C1 segment of cervical spinal cord (tissue), 14 donors: ENCODE measurements at places on chromosomes 11 and 22.

GRCh38 chr11:17605651-17606122, 58.6 kb downstream of the OTOG start:
- no peak for DNase-seq

GRCh38 chr11:12103411-12104225, 6.8 kb upstream of the MICAL2 start:
- no peak for DNase-seq

GRCh38 chr11:65132238-65132987, 1.9 kb downstream of the SYVN1 start:
- DNase-seq: no peak

DNA sequence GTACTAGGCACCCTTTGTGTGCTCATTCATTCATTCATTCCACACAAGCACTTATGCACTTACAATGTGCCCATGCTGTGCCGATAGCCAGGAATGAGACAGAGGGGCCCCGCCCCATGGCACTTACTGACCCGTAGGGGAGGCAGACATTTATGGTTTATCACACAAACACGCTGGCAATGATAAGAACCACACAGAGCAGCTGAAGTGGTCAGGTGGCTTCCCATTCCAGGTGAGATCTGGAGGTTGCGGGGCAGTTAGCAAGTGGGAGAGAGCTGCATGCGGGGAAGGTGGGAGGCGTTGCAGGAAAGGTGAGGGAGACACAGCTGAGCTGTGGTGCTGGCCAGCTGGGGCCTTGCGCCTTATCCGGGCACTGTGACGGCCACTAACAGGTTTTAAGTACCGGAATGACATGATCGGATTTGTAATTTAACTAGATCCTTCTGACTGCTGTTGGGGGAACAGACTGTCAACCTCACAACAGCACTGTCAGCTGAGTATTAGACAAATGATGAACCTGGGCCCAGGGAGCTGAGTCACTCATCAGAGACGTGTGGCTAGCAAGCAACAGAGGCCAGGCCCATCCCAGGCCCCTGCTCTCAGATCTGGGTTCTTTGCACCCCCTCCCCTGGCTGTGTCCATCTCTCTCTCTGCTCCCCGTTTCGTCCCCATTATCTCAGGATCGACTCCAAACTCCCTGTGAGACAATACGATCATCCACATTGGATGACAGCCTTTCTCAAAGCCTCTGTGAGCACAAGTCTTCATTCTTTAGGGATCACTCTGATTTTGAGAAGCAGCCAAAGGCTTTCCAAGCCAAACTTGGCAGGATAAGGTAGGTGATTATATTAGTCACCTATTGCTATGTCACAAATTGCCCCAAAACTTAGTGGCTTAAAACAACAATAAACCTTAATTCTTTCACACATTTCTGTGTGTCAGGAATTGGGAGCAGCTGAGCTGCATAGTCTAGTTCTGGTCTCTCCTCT, 28.4 kb downstream of the RASD2 start:
- no peak for DNase-seq
